ENCODE measurements at places on chromosomes 2 and 18. TPM values are rescaled to one million over a fixed set of nuclear protein-coding genes. Genes with fewer than 3 reads are reported as not detected.

EVX2 gene
- not detected for total RNA-seq

- no peak for DNase-seq
These were observed 156.1 kb upstream of the MYCN start for GRCh38 chr2:15784106-15784885.

EGR4 gene
- total RNA-seq, result 0.07 TPM

DNA sequence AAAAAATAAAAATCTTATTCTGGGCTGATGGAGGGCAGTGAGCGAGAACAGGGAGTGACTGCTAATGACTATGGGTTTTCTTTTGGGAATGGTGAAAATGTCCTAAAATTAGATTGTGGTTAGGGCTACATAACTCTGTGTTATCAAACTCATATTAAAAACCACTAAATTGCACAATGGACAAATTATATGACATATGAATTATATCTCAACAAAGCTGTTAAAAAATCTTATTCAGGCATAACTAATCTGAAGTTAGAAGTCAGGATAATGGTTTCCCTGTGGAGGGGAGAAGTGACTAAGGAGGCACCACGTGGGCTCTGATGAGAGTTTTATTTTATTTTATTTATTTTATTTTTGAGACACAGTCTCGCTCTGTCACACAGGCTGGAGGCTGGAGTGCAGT is 32.1 kb upstream of the DPP4 start:
- no peak for DNase-seq

GRCh38 chr2:236887953-236888793 is 197.5 kb upstream of the COPS8 start:
- no peak for DNase-seq

GRCh38 chr2:181585732-181586131 is 71.2 kb downstream of the CERKL start:
- no peak for DNase-seq

GRCh38 chr2:156342254-156343095 is 10.0 kb upstream of the NR4A2 start:
- no peak for DNase-seq

TMEM37 gene
- total RNA-seq, result 1.2 TPM

GRCh38 chr18:68803356-68803755 is 5.5 kb downstream of the CCDC102B start:
- peak; percentile 23 for DNase-seq

REG3G gene
- not detected for total RNA-seq

PIEZO2 gene
- 7.5 TPM for total RNA-seq

SESTD1 gene
- total RNA-seq, result 18.5 TPM

DNA sequence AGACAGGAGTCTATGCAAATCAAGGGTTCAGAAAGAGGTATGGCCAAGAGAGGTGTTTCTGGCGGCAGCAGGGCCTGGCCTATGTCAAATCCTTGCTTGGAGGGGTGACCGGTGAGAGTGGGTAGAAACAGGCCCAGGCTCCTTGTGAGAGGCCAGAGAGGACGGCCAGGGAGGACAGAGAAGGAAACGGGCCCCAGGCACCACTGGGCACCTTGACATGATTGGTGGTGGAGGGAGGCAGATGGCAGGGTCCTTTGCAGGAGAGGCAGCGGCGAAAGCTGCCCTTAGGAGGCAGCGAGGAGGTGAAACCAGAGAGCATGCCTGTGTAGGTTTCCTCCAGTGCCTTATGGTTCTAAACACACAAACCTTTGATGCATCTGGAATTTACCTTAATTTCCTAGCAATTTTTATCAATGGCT is 6.2 kb downstream of the RAMP1 start:
- DNase-seq, result no peak

- DNase-seq, result no peak
These were observed 73.0 kb upstream of the RAB12 start for GRCh38 chr18:8536231-8536630.

DNA sequence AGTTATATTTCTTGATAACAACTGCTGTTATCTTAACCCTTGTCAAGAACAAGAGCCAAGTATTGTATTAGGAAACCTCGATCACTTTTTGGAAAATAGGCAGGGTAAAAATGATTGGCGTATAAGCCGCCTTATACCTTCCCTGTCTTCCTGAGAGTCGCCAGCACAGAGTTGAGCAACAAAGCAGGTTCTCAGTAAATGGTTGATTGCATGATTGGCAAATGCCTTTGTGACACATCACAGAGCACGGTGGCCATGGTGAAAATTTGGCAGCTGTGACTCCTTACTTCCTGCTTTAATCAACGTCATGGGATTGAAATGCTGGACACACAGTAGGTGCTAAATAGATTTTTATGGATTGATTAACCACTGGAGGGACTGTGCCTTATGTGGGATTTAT is 3.9 kb upstream of the KLHL29 start:
- DNase-seq, result peak; percentile 96

DNA sequence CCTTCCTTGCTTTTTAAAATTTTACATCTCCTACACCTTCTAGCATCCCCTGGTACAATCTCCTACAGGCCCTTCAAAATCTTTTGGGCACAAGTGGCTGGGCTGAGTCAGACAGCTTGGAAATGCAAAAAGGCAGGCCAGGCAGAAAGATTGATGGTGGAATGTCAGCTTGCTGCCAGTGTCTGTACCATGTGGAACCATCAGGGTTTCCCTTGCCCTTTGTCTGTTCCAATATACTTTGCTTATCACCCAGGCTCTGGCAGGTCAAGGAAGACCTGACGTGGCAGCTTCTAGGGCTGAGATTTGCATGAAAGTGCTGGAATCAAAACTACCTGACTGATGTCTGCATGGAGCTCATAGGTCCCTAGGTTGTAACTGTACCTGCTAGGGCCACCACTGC is 33.3 kb downstream of the GPR39 start:
- no peak for DNase-seq

DNA sequence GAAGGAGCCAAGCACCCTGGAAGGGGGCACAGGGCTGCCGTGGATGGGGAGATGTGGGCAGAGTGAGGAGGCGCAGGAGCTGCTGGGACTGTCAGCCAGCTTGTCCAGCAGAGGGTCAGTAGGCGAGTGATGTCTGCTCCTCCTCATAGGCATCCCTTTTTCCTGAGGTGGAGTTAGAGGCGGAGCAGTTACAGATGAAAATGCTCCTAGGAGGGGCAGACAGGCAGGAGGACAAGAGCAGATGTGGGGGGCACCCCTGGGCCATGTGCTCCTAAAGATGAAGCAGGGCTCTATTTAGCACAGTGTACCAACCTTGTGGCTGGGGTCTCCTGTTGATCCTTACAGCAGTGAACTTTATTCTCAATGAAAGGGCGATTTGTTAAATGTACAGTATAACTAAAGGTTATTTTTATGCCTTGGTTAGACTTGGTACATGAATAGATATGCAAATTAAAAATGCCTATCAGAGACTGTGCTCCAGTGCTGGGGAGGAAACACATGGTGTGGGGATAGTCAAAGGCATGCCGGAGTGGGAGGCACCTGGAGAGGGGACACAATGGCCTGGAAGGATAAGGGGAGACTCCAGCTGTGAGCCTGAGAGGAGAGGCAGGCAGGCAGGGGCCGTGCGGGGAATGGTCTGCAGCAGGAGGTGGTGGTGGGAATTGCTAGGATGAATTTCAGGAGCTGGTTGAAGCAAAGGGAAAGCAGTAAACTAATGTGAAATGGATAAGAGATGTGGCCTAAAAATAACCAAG is 175.3 kb downstream of the CLIP4 start:
- no peak for DNase-seq

C2orf74 gene
- total RNA-seq, result 4.4 TPM

DNA sequence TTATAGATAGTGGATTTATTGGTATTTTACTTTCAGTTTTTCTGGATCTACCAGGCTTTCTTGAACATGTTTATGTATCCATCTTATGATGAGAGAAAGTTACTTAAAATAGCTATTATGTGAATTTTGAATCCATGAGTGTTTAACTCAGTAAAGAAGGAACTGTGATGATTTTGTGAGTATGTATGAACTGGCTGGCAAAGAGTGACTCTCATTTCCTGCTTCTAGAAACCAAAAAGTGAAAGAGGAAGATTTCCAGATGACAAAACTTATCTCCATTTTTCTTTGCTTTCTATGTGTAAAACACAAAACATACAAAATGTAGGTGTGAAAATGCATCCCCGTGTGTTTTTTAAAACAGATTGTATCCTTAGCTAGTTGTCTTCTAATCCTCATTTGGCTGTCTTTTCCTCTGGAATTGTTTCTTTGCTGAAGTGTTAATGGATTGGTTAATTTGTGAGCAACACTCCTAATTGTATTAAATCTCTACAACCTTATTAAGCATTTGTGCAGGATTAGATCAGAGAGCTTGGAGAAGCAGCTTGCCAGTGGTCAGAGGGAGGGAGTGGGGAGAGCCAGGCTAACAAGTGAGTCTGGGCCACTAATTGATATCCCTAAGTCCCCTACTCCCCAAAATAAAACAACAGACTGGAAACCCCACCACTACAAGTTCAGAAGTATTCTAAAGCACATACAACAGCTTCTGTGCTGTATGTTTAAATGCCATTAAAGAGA is 23.9 kb downstream of the PTPRM start:
- DNase-seq, result no peak

ABCG8 gene
- not detected for total RNA-seq

DNA sequence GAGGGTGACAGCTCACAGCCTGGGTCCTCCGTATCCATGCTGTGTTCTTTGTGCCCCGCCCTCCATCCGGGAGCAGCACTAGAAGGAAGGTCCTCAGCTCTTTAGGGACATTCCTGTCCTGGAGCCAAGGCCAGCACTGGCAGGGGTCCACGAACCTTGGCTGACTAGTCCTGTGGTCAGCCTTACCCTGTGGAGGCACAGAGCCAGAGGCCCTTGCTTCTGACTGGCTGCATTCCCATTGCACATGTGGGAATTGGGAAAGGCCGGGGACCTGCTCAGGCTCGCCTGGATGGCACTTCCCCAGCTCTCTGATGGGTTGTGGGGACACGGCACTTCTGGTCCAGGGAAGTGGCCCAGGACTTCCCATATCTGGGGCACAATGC is 24.9 kb upstream of the RHOB start:
- DNase-seq, result no peak

DNA sequence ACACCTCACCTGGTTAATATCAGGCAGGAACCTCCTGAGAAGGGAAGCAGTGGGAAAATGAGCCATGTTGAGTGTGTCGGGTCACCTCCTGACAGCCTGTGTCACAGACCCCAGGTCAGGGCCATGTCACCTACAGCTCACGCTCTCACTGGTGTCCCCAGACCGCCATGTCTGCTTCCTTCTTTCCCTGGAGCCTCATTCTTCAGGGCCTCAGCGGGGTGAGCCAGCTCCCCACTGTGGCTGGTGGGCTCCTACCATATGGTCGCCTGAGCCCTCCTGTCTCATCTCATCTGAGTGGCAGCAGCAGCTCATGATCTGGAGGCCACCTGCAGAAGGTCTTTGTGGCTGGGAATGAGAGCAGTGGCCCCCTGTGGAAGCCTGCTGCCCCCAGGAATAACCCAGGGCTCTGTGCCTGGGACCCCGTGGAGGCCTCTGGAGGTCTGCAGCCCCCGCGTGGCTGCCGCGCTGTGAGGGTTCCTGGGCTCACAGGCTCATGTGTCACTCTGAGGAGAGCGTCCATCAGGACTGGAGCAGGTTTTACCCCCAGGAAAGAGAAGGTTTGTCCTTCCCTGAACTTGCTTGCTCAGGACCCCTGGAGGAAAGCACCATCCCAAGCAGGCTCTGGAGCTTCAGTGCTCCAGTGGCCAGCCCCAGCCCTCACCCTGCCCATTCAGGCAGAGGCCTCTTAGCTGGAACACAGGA is 56.4 kb downstream of the FAM168B start:
- no peak for DNase-seq

AGXT gene
- not detected for total RNA-seq

LRP1B gene
- 0.12 TPM for total RNA-seq

TMEM247 gene
- not detected for total RNA-seq

- no peak for DNase-seq
These were observed 902.4 kb upstream of the PIK3C3 start for GRCh38 chr18:41052625-41053024.

- DNase-seq, result no peak
These were observed 82.8 kb upstream of the CDCA7 start for GRCh38 chr2:173271825-173272224.

DNA sequence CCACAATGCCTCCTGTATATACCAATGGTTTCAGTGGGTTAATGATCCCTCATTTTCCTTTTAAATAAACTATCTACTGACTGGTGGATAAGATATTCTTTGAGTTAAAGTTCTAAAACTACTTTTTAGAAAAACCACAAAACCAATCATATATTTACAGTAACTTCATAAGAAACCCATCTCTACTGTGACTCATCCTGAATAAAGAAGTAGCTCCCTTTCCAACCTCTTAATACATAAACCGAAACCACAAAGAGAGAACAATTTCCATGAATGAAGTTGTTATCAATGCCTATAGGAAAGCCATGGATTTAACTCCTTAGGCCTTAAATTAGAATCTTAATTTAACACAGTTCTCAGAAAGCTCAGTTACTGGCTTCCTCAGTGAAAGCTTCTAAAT is 227.0 kb upstream of the SMAD7 start:
- DNase-seq, result no peak

GPR148 gene
- not detected for total RNA-seq

- DNase-seq, result no peak
These were observed 2.7 kb upstream of the ESPNL start for GRCh38 chr2:238097201-238097987.

TLK1 gene
- 10.7 TPM for total RNA-seq

ZBTB7C gene
- under 0.01 TPM for total RNA-seq

PRPF40A gene
- 106 TPM for total RNA-seq

LHCGR gene
- not detected for total RNA-seq

- no peak for DNase-seq
These were observed 81.7 kb upstream of the DNAJC10 start for GRCh38 chr2:182634386-182634785.

- DNase-seq, result no peak
These were observed 8.9 kb downstream of the TNS1 start for GRCh38 chr2:217993817-217994463.

GRCh38 chr2:206189691-206190090 is 30.0 kb downstream of the EEF1B2 start:
- DNase-seq, result no peak

- DNase-seq, result no peak
These were observed 75.3 kb downstream of the CCDC148 start for GRCh38 chr2:158381205-158381604.

DNA sequence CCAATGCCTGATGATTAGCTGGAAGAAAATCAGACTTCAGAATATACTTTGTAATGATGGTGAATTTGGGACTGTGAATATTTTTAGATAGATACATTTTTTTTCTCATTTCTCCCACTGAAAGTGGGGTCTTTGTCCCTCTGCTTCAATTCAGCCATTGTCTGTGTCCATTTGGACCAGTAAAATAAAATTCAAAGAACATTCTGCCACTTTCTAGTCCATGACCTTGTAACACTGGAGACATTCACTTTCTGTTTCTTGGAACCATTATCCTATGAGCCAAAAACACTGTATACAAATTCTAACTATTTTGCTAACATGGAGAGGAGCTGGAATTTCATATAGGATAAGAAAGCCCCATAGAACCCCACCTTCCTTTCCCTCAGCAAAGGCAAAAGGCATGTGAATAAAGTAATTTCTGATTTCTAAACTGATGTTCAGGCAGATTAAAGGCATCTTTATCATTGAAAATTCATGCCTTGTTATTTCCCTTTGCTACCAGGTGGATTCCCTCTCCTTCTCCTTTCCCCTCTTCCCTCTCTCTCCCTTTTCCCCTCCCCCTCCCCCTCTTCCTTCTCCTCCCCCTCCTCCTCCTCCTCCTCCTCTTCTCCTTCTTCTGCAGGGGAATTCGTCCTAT is 2010.4 kb upstream of the LRRTM1 start:
- no peak for DNase-seq
